ENCODE measurements at places on chromosomes 6 and 20.

GRCh38 chr6:74161380-74161779, 465.4 kb downstream of the CD109 start:
- H3K27ac ChIP-seq: no peak overlapping the region
- no peak for DNase-seq
- no peaks in the 10 kb centered on the region for H3K36me3 ChIP-seq
- H3K27me3 ChIP-seq: no peaks in the 10 kb centered on the region
- no peaks in the 10 kb centered on the region for H3K4me1 ChIP-seq

GRCh38 chr6:138996524-138996923, 8.5 kb upstream of the REPS1 start:
- no peak overlapping the region for H3K4me3 ChIP-seq
- H3K27ac ChIP-seq: no peak overlapping the region
- H3K27me3 ChIP-seq: no peaks in the 10 kb centered on the region
- no peaks in the 10 kb centered on the region for H3K36me3 ChIP-seq
- H3K4me1 ChIP-seq: no peaks in the 10 kb centered on the region

DNA sequence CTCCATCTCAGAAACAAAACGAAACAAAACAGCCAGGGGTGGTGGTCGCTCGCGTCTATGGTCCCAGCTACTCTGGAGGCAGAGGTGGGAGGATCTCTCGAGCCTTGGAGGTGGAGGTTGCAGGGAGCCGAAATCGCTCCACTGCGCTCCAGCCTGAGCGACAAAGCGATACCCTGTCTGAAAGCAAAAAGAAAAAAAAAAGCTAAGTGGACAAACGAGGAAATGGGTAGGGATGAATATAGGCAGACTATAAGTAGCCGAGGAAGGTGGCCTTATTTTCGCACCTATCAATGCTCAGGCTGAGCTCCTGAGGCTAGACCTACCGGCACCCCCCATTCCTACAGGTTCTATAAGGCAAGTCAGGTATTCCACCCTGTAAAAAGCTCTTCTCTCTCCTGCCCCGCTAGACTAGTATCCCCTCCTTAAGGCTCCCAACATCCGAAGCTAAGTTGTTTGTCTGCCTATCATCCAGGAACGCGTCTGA, 650 bp upstream of the CASP8AP2 start:
- H3K4me1 ChIP-seq: peaks cover 6% of the 10 kb centered on the region
- H3K4me3 ChIP-seq: peak overlapping the region; percentile 84
- no peak for DNase-seq
- peak overlapping the region; percentile 66 for H3K27ac ChIP-seq
- no peaks in the 10 kb centered on the region for H3K27me3 ChIP-seq
- H3K36me3 ChIP-seq: peaks cover 5% of the 10 kb centered on the region

DNA sequence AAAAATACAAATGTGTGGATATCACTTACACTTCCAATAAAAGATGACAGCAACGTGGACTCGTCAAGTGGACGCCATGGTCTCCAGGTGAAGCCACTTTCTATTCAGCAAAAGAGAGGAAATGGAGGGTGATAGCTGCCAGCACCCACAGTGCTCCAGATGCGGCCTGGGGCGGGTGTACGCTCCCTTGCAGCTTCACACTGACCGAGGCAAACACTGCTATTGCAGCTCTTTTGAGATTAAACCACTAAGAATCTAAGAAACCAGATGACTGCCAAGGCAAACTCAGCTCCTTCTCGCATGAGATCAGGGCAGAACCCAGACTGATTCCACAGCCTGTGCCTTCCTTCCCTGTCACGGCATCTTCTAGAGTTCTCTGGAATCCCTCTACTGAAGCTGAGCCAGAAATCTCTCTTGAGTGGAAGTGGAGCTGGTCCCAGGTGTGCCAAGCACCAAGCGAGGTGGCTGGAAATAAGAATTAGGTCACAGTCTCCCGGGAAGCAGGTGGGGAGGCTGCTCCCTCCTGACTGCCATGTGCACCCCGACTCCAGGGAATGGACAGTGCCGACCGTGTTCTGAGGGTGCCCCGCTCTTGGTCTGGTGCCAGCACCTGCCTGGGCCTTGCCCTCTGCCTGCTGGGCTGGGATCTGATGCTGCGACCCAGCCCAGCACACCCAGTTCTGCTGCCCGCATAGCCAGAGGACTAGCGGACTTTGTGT, 90.1 kb upstream of the AFDN start:
- H3K27me3 ChIP-seq: no peaks in the 10 kb centered on the region
- H3K27ac ChIP-seq: no peak overlapping the region
- H3K4me3 ChIP-seq: no peak overlapping the region
- no peaks in the 10 kb centered on the region for H3K36me3 ChIP-seq
- no peak for DNase-seq
- no peaks in the 10 kb centered on the region for H3K4me1 ChIP-seq

GRCh38 chr6:52503323-52503747, 73.5 kb downstream of the TRAM2 start:
- peak overlapping the region; percentile 76 for H3K27ac ChIP-seq
- no peak overlapping the region for H3K4me3 ChIP-seq
- H3K27me3 ChIP-seq: no peaks in the 10 kb centered on the region
- peaks cover 15% of the 10 kb centered on the region for H3K36me3 ChIP-seq
- peaks cover 27% of the 10 kb centered on the region for H3K4me1 ChIP-seq

DNA sequence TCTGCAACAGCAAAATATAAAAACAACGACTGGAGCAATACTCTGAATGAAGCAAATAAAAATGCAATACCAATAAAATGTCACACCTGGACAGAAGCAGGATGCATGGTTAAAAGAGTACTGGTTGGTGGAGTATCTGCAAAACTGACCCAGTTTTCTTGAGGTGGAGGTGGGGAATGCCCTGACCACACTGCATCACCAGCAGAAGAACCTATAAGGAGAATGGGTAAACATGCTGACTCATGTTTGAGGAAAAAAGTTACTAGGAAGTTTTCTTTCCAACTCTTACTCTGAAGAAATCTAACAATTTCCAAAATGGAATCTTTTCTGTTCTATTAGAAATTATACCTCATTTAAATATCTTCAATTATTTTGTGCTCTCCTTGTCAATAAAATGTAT, 43.6 kb downstream of the REPS1 start:
- no peaks in the 10 kb centered on the region for H3K27me3 ChIP-seq
- peaks cover 12% of the 10 kb centered on the region for H3K36me3 ChIP-seq
- no peak overlapping the region for H3K4me3 ChIP-seq
- H3K27ac ChIP-seq: no peak overlapping the region

DNA sequence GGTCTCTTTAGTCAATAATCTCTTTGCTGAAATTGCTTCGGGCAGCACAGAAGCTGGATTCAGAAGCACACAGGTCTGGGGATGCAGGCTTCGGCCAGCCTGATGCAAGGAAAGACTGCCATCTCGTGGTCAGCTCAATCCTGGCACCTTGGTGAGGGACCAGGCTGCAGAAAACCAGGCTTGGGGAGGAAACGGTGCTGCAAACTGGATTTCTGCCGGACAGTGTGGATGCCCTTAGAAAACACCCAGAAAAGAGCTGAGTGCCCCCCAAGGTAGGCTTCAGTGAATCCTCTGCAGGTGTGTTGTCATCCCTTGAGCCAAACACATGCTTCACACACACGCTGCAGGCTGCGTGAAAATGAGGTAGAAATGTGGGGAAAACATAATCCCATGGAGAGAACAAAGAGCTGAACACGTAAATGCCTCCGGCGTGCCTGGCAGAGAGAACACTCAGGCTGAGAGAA, 89.8 kb upstream of the PAX1 start:
- H3K4me1 ChIP-seq: no peaks in the 10 kb centered on the region
- DNase-seq: peak; percentile 26
- H3K27me3 ChIP-seq: peaks cover 4% of the 10 kb centered on the region

GRCh38 chr6:90233994-90234393, 62.6 kb downstream of the BACH2 start:
- no peak overlapping the region for H3K4me3 ChIP-seq
- no peaks in the 10 kb centered on the region for H3K36me3 ChIP-seq
- H3K4me1 ChIP-seq: peaks cover 4% of the 10 kb centered on the region
- no peak for DNase-seq
- H3K27ac ChIP-seq: no peak overlapping the region

DNA sequence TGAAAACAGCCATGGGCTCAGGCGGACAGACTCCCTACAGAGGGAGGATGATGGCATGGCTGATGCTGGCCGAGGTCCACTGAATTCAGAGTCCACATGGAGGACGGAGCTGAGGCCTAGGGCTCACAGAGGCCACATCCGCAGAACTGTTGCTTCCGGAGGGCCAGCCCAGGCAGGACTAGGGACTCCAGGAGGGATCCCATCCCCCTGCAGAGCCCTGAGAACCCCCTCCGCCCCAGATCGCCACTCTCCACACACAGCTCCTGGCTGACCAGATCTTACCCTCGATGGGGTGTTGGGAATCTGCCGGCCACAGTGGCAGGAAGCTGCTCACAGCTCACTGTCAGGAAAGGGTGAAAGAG, 399.2 kb downstream of the TAF4 start:
- H3K4me1 ChIP-seq: no peaks in the 10 kb centered on the region
- DNase-seq: no peak
- no peak overlapping the region for H3K27ac ChIP-seq
- no peak overlapping the region for H3K4me3 ChIP-seq
- peaks cover 35% of the 10 kb centered on the region for H3K27me3 ChIP-seq
- H3K36me3 ChIP-seq: no peaks in the 10 kb centered on the region

DNA sequence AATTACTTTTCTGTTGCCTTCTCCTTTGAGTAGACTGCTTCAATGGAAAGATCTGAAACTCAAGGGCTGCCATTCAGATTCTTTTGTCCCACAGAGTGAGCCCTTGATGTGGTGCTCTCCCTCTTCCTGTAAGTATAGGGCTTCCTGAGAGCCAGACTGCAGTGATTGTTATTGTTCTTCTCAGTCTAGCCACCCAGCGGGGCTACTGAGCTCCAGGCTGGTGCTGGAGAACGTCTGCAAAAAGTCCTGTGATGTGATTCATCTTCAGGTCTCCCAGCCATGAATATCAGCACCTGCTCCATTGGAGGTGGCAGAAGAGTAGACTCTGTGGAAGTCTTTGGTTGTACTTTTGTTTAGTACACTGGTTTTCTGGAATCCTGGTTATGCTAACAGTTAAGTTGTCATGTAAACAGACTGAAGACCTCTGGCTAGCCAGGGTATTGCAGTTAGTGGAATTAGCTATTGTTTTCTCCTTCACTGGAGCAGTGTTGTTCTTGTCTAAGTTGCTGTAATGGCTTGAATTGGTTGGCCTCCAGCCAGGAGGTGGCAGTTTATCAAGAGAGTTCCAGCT, 240.9 kb downstream of the COL12A1 start:
- H3K4me3 ChIP-seq: no peak overlapping the region
- no peak overlapping the region for H3K27ac ChIP-seq
- no peak for DNase-seq
- no peaks in the 10 kb centered on the region for H3K27me3 ChIP-seq
- no peaks in the 10 kb centered on the region for H3K4me1 ChIP-seq
- no peaks in the 10 kb centered on the region for H3K36me3 ChIP-seq

All from HCT116 (cell line).